Cardiac muscle cell (in vitro differentiated cells and primary cell): ENCODE measurements at places on chromosomes 16 and 17.

GRCh38 chr17:72515291-72516065 is 394.7 kb downstream of the SOX9 start:
- no peak overlapping the region for H3K4me3 ChIP-seq
- H3K27ac ChIP-seq = no peak overlapping the region
- peak; percentile 81 for DNase-seq
- H3K36me3 ChIP-seq = no peaks in the 10 kb centered on the region

DNA sequence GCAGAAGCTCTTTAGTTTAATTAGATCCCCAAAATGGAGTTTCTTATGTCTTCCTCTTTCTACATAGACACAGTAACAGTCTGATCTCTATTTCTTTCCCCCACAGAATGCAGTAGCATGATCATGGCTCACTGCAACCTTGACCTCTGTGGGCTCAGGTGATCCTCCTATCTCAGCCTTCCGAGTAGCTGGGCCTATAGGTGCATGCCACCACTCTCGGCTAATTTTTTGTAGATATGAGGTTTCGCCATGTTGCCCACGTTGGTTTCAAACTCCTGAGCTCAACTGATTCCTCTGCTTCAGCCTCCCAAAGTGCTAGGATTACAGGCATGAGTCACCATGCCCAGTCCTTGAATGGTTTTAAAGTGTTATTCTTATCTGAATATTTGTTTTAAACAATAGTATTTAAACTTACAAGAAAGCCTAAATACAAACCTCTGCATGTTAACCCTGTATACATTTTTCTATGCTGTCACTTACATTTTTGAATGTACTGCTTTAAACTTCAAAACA is 120.6 kb downstream of the GOSR1 start:
- no peak for DNase-seq
- H3K4me3 ChIP-seq = no peak overlapping the region
- H3K27me3 ChIP-seq = no peaks in the 10 kb centered on the region
- no peaks in the 10 kb centered on the region for H3K4me1 ChIP-seq
- no peaks in the 10 kb centered on the region for H3K36me3 ChIP-seq

- H3K27me3 ChIP-seq = no peaks in the 10 kb centered on the region
- H3K27ac ChIP-seq = no peak overlapping the region
- DNase-seq = no peak
- H3K4me3 ChIP-seq = no peak overlapping the region
- H3K36me3 ChIP-seq = no peaks in the 10 kb centered on the region
Measured at GRCh38 chr16:75947626-75948239, 221.4 kb upstream of the CPHXL start.

DNA sequence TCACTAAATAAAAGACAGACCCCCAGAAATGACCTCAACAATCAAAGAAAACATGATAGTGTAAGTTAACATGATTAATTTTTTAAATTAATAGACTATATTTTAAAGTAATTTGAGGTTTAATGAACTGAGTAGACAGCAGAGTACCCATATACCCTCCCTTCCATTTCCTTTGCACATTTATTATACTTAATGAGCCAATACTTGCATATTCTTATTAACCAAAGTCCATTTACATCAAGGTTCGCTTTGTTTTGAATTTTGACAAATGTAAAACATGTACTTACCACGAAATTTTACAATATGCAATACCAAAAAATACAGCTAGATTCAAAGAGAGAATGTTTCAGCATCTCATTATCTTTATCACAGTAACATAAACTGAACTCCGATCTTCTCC is 72.7 kb downstream of the KANSL1 start:
- H3K27me3 ChIP-seq = no peaks in the 10 kb centered on the region
- H3K4me3 ChIP-seq = no peak overlapping the region
- H3K4me1 ChIP-seq = peaks cover 77% of the 10 kb centered on the region
- DNase-seq = no peak
- H3K36me3 ChIP-seq = no peaks in the 10 kb centered on the region

DNA sequence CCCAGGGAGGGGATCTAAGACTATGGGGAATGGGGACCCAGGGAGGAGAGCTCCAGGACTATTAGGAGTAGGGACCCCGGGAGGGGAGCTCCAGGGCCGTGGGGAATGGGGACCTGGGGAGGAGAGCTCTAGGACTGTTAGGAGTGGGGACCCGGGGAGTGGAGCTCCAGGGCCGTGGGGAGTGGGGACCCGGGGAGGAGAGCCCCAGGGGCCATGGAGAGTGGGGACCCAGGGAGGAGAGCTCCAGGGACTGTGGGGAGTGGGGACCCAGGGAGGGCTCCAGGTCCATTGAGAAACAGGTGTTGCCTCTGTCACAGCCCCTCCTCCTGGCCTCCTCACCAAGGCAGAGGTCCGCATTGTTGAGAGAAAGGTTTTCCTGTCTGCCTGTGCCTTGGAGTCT is 16.0 kb downstream of the MPRIP start:
- H3K27me3 ChIP-seq = no peaks in the 10 kb centered on the region
- DNase-seq = no peak
- no peaks in the 10 kb centered on the region for H3K4me1 ChIP-seq

DNA sequence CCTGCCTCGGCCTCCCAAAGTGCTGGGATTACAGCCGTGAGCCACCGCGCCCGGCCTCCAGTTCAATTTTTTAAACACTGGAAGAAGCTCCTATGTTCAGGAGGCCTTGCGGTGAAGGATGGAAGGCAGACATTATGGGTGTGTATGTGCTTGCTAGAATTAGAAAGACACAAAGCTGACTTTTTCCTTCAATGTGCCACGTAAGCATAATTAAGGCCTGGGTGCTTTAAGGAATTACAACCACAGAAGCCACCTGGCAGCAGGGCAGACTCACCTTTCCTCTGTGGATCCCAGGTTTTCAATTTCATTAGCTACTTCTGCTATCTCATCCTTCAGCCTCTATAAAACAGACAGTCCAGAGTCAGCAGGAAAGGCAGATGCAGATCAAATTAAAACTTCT is 74.2 kb downstream of the CYTH1 start:
- H3K27ac ChIP-seq = no peak overlapping the region
- no peak overlapping the region for H3K4me3 ChIP-seq
- DNase-seq = no peak
- H3K4me1 ChIP-seq = peaks cover 9% of the 10 kb centered on the region
- no peaks in the 10 kb centered on the region for H3K27me3 ChIP-seq

DNA sequence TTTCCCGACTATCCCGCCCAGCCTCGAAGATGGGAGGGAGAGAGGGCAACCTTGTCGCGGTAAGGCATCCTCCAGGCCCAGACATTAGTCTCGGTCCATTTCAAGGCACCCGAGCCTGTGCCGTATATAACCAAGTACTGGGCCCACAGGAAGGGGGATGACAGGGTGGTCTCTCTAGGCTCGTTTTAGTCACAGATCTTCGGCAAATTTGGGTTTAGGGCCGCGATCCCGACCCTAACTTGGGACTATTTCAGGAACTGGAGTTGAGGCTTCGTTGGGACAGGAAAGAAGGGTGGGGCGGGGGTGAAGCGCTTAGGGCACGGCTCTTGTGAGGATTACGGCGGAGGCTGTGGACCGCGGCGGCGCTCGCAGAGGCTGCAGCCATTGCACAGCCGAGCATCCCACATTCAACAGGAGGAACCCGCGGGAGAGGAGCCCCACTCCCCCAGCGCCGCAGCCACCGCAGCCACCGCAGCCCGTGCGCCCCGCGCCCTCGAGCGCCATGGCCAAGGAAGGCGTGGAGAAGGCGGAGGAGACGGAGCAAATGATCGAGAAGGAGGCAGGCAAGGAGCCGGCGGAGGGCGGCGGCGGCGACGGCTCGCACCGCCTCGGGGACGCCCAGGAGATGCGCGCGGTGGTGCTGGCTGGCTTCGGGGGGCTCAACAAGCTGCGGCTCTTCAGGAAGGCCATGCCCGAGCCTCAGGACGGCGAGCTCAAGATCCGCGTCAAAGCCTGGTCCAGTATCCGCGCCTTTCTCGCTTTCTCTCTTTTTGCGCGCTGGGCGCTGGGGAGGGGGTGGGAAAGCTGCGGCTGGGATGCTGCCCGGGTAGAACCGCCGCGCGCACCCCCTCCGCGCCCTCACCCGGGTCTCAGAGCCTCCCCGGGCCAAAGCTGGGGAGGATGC is at the start of gene VAT1L:
VAT1L (plus strand) TSS at position 384 of the 904 bp plus-strand sequence; CDS start at position 503, 119 bp downstream.
- peaks cover 74% of the 10 kb centered on the region for H3K27me3 ChIP-seq
- no peak within 1 kb of the TSS for H3K27ac ChIP-seq
- H3K4me3 ChIP-seq = peak within 1 kb of the TSS; percentile 52
- H3K4me1 ChIP-seq = peaks cover 4% of the 10 kb centered on the region
- DNase-seq = peak; percentile 53
- H3K36me3 ChIP-seq = no peaks in the 10 kb centered on the region

DNA sequence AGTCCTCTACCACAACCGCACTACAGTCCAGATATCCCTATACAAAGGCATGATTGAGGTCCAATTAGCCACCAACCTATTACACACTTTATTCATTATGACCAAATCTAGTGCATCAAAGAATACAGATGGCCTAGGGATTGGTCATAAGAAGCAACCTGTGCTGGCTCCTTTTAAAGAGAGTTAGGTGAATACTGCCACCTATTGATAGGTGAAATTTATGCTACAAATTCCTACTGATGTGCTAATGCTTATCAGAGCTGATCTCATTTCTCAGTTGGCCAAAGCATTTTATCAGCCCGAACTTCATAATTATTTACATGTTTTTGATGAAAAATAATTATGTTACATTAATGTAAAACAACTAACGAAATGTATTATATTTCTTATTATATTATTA is 166.3 kb downstream of the ANKFN1 start:
- no peaks in the 10 kb centered on the region for H3K36me3 ChIP-seq
- DNase-seq = peak; percentile 65
- peaks cover 5% of the 10 kb centered on the region for H3K27me3 ChIP-seq
- H3K4me3 ChIP-seq = no peak overlapping the region

DNA sequence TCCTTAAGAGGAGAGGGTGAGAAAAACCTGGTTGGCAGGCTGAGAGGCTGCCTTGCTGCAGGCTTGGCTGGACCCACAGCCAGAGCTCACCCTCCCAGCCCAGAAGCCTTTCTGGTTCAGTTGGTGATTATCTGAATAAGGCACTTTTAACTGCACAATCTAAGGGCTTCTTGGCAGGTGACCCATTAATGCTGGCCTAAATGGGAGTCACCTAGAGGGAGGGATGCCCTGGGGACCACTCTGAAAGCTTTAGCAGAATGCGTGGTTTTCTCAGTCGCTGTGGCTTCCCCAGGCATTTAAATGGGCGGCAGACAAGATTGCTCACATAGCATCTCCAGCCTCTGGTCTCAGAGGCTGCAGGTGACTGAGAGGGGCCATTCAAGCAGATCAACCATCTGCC is 33.2 kb upstream of the SHISA9 start:
- no peak for DNase-seq
- H3K4me3 ChIP-seq = no peak overlapping the region
- no peak overlapping the region for H3K27ac ChIP-seq
- H3K27me3 ChIP-seq = no peaks in the 10 kb centered on the region
- H3K36me3 ChIP-seq = no peaks in the 10 kb centered on the region

DNA sequence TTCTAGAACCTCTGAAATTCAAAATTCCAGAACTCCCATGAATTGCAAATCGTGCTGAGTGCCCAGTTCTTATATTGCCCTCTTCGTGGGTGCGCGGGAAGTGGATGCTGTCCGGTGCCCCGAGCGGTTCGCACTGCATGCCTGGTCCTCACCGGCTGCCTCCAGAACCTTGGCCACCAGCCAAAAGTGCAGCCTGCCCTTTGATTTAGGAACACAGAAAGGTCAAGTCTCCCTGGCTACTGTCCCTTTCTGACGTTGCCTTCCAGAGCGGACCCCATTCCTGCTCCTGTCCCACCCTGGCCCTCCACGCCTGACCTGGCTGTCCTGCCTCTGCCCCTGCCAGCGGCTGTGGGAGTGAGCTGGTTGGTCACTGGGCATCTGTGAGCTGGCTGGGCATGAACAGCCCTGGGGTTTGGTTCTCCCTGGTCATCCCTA is 9.7 kb downstream of the NEUROD2 start:
- H3K27me3 ChIP-seq = peaks cover 100% of the 10 kb centered on the region
- H3K4me1 ChIP-seq = no peaks in the 10 kb centered on the region
- no peak overlapping the region for H3K4me3 ChIP-seq

DNA sequence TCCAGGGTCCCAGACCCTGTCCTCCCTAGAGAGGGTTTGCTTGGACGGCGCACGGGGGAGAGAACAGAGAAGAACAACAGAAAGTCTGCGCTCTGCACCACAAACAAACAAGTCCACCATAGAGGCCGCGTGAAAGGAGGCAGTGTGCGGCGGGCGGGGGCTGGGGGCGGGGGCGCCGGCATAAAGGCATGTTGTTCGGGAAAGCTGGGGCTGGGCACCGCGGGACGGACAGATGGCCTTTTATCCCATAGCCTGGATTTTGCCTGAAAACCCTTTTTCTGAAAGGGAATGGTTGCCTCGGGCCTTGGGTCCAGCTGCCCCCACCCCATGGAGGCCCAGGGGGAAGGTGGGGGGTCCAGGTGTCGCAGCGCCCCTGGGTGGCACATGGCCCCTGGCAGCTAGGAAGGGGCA is 26.0 kb downstream of the FA2H start:
- no peak overlapping the region for H3K27ac ChIP-seq
- H3K36me3 ChIP-seq = no peaks in the 10 kb centered on the region
- DNase-seq = no peak
- no peaks in the 10 kb centered on the region for H3K4me1 ChIP-seq
- H3K4me3 ChIP-seq = no peak overlapping the region

DNA sequence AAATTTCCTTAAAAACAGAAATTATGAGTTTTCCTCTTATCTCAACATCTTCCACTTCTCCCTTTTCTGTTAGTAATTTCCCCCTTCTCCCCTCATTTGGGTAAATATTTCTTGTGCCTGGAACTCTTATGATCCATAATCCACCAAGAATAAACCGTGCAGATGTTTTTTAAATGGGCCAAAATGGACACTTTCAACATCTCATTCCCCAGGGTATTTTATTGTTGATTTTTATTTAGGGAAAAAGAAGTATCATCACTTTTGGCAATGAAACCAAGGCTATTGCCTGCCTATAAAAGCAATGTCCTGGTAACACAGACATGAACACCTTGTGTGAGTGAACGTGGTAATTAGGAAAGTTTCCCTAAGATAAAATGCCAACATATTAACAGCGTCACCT is 54.6 kb downstream of the IRX6 start:
- no peak overlapping the region for H3K4me3 ChIP-seq
- no peaks in the 10 kb centered on the region for H3K4me1 ChIP-seq
- no peaks in the 10 kb centered on the region for H3K36me3 ChIP-seq
- H3K27ac ChIP-seq = no peak overlapping the region

DNA sequence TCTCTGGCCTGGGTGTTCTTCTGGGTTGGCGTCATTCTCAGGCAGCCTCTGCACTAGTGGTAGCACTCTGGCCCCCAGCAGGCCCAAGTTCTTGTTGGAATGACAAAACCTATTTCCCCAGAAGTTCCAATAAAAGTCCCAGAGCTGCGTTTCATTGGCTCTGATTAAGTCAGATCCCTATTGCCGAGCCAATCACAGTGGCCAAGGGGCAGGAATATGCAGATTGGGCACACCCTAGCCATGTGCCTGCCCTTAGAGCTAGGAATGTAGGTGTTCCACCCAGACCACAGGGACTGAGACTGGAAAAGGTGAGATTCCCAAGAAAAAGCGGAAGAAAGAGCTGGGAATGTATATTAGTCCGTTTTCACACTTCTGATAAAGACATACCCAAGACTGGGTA is 44.9 kb upstream of the POLR3E start:
- no peaks in the 10 kb centered on the region for H3K27me3 ChIP-seq
- H3K4me3 ChIP-seq = no peak overlapping the region
- no peak overlapping the region for H3K27ac ChIP-seq
- DNase-seq = no peak
- peaks cover 17% of the 10 kb centered on the region for H3K36me3 ChIP-seq
- no peaks in the 10 kb centered on the region for H3K4me1 ChIP-seq

- no peaks in the 10 kb centered on the region for H3K27me3 ChIP-seq
- H3K4me3 ChIP-seq = no peak overlapping the region
- H3K27ac ChIP-seq = no peak overlapping the region
- no peaks in the 10 kb centered on the region for H3K36me3 ChIP-seq
Measured at GRCh38 chr17:17028059-17028877, 14.0 kb upstream of the MPRIP start.

- peak overlapping the region; percentile 96 for H3K4me3 ChIP-seq
- H3K27ac ChIP-seq = peak overlapping the region; percentile 97
- H3K36me3 ChIP-seq = no peaks in the 10 kb centered on the region
- peaks cover 30% of the 10 kb centered on the region for H3K4me1 ChIP-seq
Measured at GRCh38 chr17:67245694-67246402, 852 bp upstream of the HELZ start.
